ENCODE measurements at places on chromosomes 16 and 17.
A peak's percentile ranks its signal among the peaks of the same experiment; 100 is the strongest.

DNA sequence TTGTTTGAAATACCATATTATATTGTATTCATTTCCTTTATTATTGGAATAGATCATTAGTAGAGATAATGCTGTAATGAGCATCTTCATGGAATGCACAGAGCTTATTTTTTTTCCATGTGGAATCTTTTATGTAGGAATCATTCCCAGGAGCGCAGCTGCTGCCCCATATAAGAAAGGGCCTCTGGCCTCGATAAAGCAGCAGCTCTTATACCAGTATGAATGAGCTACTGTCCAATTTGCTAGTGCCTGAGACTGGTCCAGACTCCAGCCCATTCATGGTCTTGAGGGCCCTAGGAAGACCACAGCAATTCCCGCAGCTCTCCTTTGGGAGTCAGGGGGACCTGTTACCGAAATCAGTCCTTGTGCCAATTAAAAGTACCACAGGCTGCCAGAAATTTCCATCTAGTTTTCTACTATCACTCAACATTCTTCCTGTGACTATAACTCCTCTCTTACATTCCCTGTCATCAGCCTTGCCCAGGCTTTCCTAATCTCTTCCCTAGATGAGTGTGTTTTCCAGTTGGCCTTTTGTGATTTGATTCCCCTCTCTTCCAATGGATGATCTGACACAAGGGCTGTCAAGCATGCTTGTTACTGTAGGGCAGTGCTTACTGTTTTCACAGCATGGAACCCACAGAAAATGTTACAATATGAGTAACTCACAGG is 1.9 kb downstream of the ZNF843 start:
- DNase-seq = no peak

- DNase-seq = no peak
Measured at GRCh38 chr16:85010446-85010930, 847 bp downstream of the ZDHHC7 start.

DNA sequence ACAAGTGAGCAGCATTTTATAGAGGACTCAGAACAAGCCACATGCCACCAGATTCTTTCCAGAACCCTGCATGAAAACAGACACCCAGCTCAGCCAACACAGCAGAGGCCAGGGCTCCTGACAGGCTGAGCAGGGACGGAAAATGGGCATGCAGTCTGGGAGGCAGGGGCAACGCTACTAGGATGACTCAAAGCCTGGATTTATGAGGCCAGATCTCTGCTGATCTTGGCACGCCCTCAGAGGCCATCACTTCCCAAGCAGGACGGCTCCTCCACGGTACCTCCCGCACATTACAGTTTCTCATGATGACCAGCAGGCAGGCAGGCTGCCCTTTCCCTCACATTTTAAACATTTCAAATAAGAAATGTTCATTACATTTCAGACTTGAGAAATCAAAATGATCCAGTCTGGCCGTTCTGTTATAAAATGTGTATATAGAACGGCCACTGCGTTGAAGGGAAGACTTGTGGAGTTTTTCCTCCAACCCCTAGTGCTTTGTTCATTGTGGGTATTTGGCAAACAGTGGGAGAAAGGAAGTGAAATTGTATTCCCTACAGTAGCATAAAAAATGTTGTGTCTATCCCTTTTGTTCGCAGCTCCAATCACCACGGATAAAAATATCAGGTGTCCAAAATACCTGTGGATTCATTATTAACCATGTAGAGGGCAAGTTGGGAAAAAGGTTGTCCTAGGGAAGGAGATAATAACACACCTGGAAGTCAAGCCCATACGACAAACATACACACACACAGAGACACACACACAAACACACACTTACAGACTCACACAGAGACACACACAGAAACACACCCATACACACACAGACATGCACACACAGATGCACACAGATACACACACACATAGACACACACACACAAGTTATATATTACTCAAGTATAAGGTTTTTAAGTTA is 64.8 kb upstream of the ADAMTS18 start:
- peak; percentile 88 for DNase-seq

DNA sequence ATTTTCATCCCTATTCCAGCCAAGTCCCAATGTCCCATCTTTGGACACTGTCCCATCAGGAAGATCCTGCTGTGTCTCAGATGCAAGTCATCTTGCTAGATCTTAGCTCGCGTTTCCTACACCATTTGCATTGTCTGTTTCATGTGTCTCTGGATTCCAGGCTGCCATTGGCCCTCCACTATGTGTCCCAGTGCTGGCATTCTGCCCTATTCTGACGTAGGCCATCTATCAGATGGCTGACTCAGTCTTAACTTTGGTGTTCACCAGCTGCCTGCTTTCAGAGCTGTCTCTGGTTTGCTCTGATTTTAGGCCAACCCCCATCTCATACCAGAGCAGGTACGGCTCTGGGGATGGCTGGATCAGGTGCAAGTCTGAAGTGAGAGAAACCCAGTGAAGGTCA is 300.9 kb upstream of the ASIC2 start:
- DNase-seq = no peak

- no peak for DNase-seq
Measured at GRCh38 chr17:37823996-37824395, 79.1 kb upstream of the HNF1B start.
